NCI-H1694 treated with DMSO at 0.1 percent for 48 hours (cell line): ENCODE measurements at places on chromosomes 6 and 20.

DNA sequence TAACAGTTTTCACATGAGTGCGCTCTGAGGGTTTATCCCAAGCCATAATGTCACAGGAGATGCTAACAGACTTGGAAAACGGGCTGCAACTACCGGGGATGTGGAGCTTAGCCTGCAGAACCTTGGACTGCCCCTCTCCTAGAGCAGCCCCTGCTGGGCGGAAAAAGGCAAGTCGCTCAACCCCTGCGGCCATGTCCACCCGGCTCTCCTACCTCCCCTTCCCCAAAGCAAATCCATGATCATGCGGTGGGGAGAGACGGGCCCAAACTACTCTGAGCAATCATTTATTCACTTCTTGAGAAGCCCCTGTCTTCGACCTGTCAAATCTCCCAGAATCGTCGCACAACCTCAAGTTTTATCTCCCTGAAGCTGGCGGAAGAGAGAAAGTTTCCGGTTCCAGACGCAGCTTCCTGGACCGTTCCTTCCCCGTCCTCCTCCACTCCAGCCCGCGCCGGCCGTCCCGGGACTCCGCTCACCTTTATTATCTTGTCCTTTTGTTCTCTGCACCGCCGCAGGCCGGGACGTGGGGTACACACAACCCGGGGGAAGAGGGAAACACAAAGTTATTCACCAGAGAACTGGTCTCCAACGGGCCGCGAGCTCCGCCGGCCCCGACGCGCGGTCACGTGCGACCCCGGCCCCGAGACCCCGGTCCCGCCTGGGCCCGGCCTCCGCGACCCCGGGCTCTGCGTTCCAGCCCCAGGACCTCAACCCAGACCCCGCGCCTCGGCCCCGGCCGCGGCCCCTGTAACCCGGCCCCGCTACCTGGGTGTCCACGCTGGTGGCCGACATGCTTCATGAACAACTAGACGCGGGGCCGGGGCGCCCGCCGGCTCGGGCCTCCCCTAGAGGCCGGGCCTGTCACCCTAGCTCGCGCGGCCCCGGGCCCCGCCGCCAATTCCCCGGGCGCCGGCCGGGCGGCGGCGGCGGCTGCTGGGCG, 560 bp downstream of the YTHDF1 start:
- no peak for DNase-seq

GRCh38 chr6:75094614-75095200, 111.1 kb downstream of the COL12A1 start:
- DNase-seq: no peak

- DNase-seq: no peak
Measured at GRCh38 chr6:110784610-110784979, 30.7 kb downstream of the CDK19 start.

- DNase-seq: no peak
Measured at GRCh38 chr20:50720026-50720425, 11.4 kb upstream of the PARD6B start.

- DNase-seq: no peak
Measured at GRCh38 chr6:36698196-36698595, 570 bp downstream of the RAB44 start.

GRCh38 chr6:5086294-5086890, 1.3 kb downstream of the PPP1R3G start:
- no peak for DNase-seq

DNA sequence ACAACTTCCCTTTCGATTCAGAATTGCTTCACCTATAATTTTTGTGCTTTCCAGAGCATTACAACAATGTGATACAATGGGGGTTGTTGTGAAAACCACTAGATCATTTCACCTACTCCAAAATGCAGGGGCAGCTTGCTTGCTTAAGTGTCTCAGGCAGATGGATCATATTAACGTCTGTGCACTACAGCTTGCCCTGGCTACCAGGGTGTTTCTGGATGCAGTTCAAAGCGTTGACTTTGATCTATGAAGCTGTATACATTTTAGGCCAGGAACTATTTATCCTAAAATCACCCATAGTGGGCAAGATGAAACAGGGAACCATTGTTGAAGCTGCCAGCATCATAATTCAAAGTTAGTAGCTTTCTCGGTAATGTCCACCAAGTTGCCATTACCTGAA, 339.5 kb upstream of the HSF2 start:
- no peak for DNase-seq

DNA sequence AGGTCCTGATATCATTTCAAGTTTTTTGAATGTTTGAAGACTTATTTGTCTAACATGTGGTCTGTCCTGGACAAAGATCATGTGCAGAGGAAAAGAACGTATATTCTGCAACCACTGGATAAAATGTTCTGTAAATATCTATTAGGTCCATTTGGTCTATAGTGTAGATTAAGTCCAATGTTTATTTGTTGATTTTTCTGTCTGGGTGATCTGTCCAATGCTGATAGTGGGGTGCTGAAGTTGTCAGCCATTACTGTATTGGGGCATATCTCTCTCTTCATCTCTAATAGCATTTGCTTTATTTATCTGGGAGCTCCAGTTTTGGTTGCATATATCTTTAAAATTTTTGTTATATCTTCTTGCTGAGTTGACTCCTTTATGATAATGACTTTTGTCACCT, 258.4 kb upstream of the CITED2 start:
- DNase-seq: no peak

DNA sequence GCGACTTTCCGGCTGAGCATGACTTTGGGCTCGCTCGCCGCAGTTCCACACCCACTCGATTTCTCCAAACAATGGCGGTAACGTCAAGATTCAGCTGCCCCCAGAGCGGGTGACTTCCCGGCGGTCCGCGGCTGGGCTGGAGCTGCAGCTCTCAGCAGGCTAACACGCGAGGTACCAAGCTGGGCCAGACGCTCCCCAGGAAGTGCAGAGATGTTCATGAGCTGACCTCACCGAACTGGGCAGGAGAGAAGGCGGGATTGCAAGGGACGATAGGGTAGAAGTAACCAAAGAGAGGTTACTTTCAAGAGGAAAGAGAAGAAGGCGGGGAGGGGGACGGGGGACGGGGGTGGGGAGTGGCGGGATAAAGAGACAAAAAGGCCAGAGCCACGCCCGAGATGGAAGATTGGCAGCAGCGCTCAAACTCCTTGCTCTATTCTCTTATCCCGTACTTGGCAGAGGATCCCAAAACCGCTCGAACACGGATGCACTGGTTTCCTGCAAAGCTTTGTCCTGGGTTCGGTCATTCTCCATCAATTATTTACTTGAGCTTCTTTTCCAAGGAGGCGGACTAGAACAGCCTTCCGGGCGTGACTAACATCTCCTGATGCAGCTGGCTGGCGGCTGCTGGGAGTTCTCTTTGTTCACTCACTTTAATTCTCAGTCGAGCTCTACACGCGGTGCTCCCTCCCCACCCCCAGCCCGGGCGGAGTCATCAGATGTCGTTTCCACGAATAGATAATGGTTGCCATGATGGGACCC, at the start of gene MTCL3:
TSS of gene MTCL3 (minus strand) at position 626 of the 759 bp plus-strand sequence.
- DNase-seq: peak; percentile 92

GRCh38 chr20:47258745-47259695, 97.5 kb downstream of the ZMYND8 start:
- no peak for DNase-seq

DNA sequence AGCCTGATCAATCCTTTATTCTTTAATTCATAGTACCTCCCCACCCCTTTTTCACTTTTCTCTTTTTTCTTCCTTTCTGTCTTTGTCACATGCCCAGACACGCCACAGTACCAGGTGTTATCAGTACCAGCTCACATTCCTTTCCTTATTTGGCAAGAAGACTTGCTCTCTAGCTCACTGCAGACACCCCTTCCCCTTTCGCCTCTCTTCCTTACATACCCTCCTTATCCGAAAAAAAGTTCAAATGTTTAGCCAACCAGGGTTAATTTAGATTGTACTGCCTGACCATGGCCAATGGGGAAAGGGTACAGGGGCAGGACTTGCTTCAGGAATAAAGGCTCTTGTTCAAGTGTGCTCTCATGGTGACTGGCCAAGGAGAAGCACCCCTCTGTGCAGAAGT, 9.3 kb upstream of the SIRPB2 start:
- no peak for DNase-seq
